Placental epithelial cell (primary cell): ENCODE measurements at places on chromosomes 5 and 9. TPM values are rescaled to one million over a fixed set of nuclear protein-coding genes. Genes with fewer than 3 reads are reported as not detected.

The MCC gene
- 6.0 and 11.8 TPM in 2 replicates for total RNA-seq

The ADAMTSL2 gene
- not detected in 2 replicates for total RNA-seq

The TCF7 gene
- total RNA-seq = 0.76 and 2.4 TPM in 2 replicates

The ANKRD31 gene
- total RNA-seq = 0.39 and 0.43 TPM in 2 replicates

The CTNND2 gene
- under 0.01 TPM in 1 of 2 replicates, not detected in the other for total RNA-seq

The RC3H2 gene
- total RNA-seq = 35.3 and 38.3 TPM in 2 replicates

The TRPM6 gene
- not detected in 2 replicates for total RNA-seq

The ESM1 gene
- total RNA-seq = 0.22 TPM in 1 of 2 replicates, not detected in the other
